ENCODE measurements at places on chromosomes 2 and 18. TPM values are rescaled to one million over a fixed set of nuclear protein-coding genes. Genes with fewer than 3 reads are reported as not detected.

DNA sequence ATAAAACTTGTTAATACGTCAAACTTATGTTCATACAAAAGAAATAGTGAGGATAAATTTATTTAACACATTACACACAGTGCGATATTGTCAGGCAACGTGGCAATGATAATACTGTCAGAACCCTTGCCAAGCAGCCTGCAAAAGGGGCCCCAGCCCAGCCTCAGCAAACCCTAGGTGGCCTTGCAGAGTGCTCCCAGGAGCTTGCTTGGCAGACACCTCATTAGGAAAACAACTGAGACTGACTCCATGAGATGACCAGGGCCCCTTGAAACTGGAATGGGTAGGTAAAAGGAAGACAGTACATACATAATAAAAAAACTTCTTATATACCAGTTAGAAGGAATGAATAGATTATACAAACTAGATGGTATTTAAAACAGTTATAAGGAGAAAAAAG is 136.6 kb upstream of the EPC2 start:
- no peaks in the 10 kb centered on the region for H3K36me3 ChIP-seq
- DNase-seq = no peak
- no peak overlapping the region for H3K27ac ChIP-seq
- no peaks in the 10 kb centered on the region for H3K4me1 ChIP-seq

DNA sequence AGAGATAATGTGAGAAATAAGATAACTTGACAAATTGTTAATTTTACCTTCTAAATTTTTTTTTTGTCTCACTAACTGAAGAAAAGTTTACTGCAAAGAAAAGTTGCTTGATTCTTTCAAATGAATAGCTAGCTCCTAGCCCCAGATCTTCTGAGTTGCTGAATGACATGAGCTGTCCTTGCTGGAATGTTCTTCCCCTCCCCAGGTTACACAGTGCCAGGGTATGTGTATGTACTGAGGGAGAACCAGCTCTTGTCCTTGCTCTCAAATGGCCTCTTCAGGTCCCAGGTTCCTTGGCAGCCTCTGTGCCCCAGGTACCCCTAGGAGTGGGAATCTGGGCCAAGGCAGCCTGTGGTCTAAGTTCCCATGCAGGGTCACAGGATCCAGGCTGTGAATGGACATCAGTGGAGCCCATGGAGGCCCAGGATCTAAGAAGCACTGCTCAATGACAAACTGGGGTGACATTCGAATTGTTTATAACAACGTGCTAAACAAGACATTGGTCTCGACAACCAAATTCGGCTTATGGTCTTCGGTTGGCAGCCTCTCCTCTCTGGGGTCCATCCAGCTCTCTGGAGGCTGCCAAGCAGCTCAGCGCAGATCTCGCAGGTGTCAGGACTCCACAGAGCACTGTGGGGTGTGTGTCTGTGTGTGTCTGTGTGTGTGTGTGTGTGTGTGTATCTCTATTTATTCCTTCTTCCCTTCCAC is 17.1 kb upstream of the INO80C start:
- no peaks in the 10 kb centered on the region for H3K36me3 ChIP-seq
- no peak for DNase-seq
- H3K4me1 ChIP-seq = no peaks in the 10 kb centered on the region
- no peaks in the 10 kb centered on the region for H3K27me3 ChIP-seq

DNA sequence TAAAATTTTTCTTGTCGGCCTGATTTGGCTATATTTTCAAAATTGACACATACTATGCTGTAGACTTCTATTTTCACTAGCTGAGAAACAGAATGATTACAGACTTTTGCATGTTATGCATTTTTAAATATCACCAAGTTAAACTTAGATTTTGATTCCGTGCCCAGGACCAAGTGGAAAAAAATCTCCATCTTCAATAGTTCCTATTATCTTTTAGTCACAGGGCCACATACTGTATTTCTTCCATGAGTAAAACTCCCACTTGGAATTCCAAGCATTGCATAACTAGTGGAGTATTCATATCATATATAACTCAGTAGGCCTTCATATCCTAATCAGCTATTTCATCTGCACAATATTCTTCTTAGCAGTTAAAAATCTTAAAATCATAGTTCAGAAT is 470.9 kb downstream of the ARHGAP15 start:
- H3K4me3 ChIP-seq = no peak overlapping the region
- no peaks in the 10 kb centered on the region for H3K36me3 ChIP-seq
- H3K27ac ChIP-seq = no peak overlapping the region
- DNase-seq = no peak
- no peaks in the 10 kb centered on the region for H3K27me3 ChIP-seq

DNA sequence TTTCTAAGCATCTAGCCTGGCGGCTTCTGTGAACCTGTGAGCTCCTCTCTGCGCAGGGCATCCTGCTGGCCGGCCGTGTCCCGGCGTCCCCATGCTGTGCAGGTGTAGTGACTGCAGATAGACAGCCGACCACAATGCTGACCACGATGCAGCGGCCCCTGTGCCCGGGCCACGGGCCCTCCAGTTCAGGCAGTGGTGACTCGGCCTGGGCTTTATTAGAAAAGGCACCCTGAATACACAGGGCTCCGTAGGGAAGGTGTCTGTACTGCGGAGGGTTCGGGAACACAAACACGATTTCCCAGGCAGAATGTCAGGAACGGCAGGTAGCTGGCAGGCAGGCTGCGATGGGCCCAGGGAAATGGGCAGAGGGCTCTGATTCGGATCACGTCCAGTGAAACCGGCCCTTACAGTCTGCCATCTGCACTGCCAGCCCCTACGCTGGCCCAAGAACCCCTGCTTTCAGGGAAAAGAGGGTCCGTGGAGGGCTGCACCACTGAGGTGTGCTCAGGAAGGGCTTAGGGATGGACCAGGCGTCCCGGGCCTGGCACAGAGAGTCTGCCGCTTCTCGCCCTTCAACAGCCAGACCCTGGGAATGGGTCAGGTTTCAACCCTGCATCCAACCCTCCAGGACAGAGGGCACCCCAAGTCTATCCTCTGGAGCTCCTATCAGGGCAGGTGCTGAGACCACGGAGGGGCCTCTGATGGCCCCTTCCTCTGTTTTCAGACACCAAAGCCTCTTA is 196.5 kb downstream of the HDAC4 start:
- H3K36me3 ChIP-seq = no peaks in the 10 kb centered on the region
- no peak for DNase-seq
- no peaks in the 10 kb centered on the region for H3K27me3 ChIP-seq
- no peak overlapping the region for H3K27ac ChIP-seq
- H3K4me3 ChIP-seq = no peak overlapping the region
- no peaks in the 10 kb centered on the region for H3K4me1 ChIP-seq

DNA sequence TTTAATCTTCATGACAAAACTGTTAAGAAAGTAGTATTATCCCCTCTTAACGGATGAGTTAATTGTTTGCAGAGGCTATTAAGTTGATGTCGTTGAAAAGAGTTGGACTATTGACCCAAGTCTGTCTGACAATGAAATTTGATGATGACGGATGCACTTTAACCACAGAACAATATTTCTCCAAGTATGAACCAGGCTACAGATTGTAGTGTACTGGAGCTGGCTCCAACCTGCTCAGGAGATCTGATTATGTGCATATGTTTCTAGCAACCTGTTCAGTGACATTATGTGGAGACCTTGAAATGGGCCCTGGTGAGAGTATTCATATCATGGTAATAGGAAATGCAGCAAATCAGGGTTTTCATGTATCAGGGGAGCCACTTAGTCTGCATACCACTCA is 174.1 kb downstream of the CDH7 start:
- H3K4me3 ChIP-seq = no peak overlapping the region
- no peaks in the 10 kb centered on the region for H3K27me3 ChIP-seq
- no peaks in the 10 kb centered on the region for H3K36me3 ChIP-seq

DNA sequence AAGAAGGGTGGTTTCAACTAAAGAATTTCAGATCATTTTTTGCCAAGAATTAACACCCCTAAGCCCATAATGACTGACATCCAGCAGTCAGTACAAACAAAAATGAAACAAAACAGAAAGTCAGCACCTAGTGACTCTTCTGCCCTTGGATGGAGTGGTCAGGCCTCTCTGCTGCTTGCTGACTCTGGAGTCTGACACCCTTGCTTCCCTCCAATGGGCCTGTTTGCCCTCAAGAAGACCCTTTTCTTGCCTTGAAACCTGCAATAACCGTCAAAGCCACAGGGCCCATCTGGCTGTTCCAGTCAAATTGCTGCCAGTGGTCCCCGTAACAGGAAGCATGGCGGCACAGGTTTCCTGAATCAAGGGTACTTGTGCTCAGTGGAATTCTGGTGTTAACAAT is 27.2 kb upstream of the CYTIP start:
- no peaks in the 10 kb centered on the region for H3K4me1 ChIP-seq
- no peak overlapping the region for H3K4me3 ChIP-seq
- H3K36me3 ChIP-seq = no peaks in the 10 kb centered on the region

Gene CERKL
- total RNA-seq = 1.5 TPM

Gene FHOD3
- total RNA-seq = 13.8 TPM

DNA sequence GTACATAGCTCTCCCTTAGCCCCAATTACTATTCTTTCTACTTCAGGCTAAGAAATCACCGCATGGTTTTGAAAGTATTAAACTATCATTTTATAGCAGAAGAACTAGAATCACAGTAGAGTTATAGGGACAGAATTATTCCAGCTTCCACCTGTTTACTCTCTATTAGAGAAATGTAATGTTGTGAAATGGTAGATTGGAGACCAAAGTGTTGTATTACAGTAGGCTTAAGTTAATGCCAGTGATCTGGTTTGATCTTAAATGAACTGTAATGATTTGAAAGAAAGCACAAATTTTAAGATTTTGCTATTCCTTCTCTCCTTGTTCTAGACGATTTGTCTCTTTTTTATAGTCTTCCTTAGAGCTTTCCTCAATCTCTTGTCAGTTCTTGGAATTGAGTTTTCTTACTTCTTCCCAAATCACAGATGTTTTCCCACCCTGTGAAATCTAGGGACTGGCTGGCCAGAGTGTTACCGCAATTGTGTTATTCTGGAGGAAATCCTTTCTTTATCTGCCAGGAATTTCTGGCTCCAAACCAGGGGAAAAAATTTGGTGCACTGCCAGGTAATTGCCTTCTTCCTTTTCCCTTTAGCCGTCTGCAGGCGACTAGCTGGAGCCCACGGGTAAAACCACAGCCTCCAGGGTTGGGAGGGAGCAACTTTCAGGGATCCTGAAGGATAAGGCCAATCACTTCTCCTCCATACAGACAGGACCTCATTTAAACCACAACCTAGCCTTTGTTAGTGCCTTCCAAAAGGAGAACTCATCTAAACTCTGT is 51.7 kb downstream of the NOP58 start:
- H3K4me3 ChIP-seq = no peak overlapping the region
- no peaks in the 10 kb centered on the region for H3K36me3 ChIP-seq
- H3K4me1 ChIP-seq = no peaks in the 10 kb centered on the region
- no peak overlapping the region for H3K27ac ChIP-seq
- no peaks in the 10 kb centered on the region for H3K27me3 ChIP-seq

- no peak overlapping the region for H3K27ac ChIP-seq
- DNase-seq = no peak
- H3K27me3 ChIP-seq = no peaks in the 10 kb centered on the region
- no peak overlapping the region for H3K4me3 ChIP-seq
- H3K36me3 ChIP-seq = no peaks in the 10 kb centered on the region
Observed at GRCh38 chr2:106857882-106858478, 28.0 kb downstream of the ST6GAL2 start.

Gene PSMA8
- not detected for total RNA-seq

- no peaks in the 10 kb centered on the region for H3K36me3 ChIP-seq
- no peak overlapping the region for H3K27ac ChIP-seq
- no peaks in the 10 kb centered on the region for H3K27me3 ChIP-seq
- no peaks in the 10 kb centered on the region for H3K4me1 ChIP-seq
Observed at GRCh38 chr2:232587512-232587911, 37.0 kb downstream of the EIF4E2 start.

Gene FABP1
- total RNA-seq = not detected

DNA sequence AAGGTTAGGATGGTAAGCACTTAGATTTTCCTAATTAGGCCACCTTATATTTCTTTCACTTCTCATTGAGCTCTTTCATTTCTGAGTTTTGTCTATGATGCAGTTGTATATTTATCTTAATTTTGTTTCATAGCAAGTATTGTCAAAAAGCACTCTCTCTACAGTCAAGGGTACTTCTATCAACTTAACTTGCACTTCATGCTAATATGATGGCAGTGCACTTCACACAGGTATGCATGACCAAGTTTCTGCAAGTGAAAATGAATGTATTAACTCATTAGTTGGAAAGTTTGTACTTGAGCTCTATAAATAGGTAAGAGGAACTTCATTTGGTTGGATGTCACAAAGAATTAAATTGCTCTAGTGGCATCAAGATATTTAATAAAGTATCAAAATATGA is 51.5 kb upstream of the CDH19 start:
- no peaks in the 10 kb centered on the region for H3K27me3 ChIP-seq
- no peak overlapping the region for H3K27ac ChIP-seq
- no peak overlapping the region for H3K4me3 ChIP-seq

Gene ESPNL
- total RNA-seq = 7.7 TPM

Gene CROCC2
- 2.6 TPM for total RNA-seq

GRCh38 chr18:4254840-4255239 is 200.3 kb downstream of the DLGAP1 start:
- H3K36me3 ChIP-seq = no peaks in the 10 kb centered on the region
- H3K4me3 ChIP-seq = no peak overlapping the region
- DNase-seq = no peak
- no peaks in the 10 kb centered on the region for H3K4me1 ChIP-seq
- no peak overlapping the region for H3K27ac ChIP-seq

DNA sequence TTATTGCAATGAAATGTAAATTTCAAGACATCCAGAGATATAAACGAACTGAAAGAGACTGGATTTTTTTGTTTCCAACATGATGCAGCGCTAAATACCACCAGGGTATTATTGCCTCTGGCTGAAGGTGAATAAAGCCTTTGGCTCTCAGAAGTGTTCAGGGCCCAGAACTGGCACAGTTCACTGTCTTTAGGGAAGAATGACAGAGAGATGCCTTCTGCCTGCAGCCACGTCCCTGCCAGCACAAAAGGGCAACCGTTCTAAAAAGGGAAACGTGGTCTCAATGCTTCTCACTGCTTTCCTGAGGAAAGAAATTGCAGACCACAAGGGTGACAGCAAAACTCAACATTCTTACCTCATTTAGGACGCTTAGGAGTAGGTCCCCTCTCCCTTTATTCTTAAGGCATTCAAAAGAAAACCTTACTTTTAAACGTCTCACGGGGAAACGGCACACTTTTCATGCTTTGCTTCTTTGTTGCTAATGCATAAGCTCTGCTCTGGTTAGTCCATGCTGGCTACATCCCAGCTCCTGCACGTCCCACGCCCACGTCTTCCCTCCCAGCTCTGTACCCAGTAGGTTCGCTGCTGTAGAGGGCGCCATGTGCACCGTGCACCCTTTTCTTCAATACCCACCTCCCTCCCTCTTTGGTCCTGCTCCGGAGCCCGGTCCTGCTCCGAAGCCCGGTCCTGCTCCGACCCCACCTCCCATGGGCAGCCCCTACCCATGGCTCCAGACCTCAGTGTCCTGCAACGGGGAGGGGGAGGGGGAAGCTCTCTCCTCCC is 171.0 kb downstream of the HRH4 start:
- H3K4me1 ChIP-seq = no peaks in the 10 kb centered on the region
- no peak overlapping the region for H3K27ac ChIP-seq
- no peak overlapping the region for H3K4me3 ChIP-seq
- H3K27me3 ChIP-seq = no peaks in the 10 kb centered on the region
